Hair follicular keratinocyte (primary cell): ENCODE measurements at places on chromosomes 1 and 21. TPM values are rescaled to one million over a fixed set of nuclear protein-coding genes. Genes with fewer than 3 reads are reported as not detected.

The ENAH gene
- total RNA-seq: 34.5 and 48.3 TPM in 2 replicates

The OLIG2 gene
- not detected in 2 replicates for total RNA-seq

The LRRC39 gene
- not detected in 2 replicates for total RNA-seq

The C1orf74 gene
- 6.0 and 11.0 TPM in 2 replicates for total RNA-seq

The CHI3L1 gene
- total RNA-seq: 0.27 TPM in 1 of 2 replicates, not detected in the other

The PEX11B gene
- total RNA-seq: 24.5 and 25.3 TPM in 2 replicates

The CFAP107 gene
- total RNA-seq: not detected in 2 replicates

The NBPF12 gene
- total RNA-seq: 1.8 and 3.4 TPM in 2 replicates

The ITLN1 gene
- not detected in 2 replicates for total RNA-seq

The SFN gene
- total RNA-seq: 1,687 and 1,807 TPM in 2 replicates

The HSD3B2 gene
- not detected in 2 replicates for total RNA-seq

The ASTN1 gene
- not detected in 2 replicates for total RNA-seq

The ASH1L gene
- total RNA-seq: 8.3 and 11.8 TPM in 2 replicates

The CYYR1 gene
- 7.6 and 10.9 TPM in 2 replicates for total RNA-seq

The LCE1F gene
- total RNA-seq: not detected in 2 replicates

The IL20 gene
- total RNA-seq: 5.0 and 13.7 TPM in 2 replicates

The AMPD1 gene
- total RNA-seq: not detected in 2 replicates

The VSIG8 gene
- not detected in 2 replicates for total RNA-seq

The TSPAN2 gene
- total RNA-seq: 0.78 and 0.99 TPM in 2 replicates

The SMIM1 gene
- 11.9 TPM in 1 of 2 replicates, not detected in the other for total RNA-seq

The B3GALT2 gene
- total RNA-seq: not detected in 2 replicates

The OR2T35 gene
- total RNA-seq: not detected in 2 replicates

The RAB7B gene
- total RNA-seq: 28.8 and 48.5 TPM in 2 replicates

The NTRK1 gene
- under 0.01 and 0.08 TPM in 2 replicates for total RNA-seq

The SLC44A3 gene
- 1.5 and 2.5 TPM in 2 replicates for total RNA-seq

The PROX1 gene
- total RNA-seq: 0.15 and 0.16 TPM in 2 replicates

The URB2 gene
- total RNA-seq: 7.6 and 13.5 TPM in 2 replicates

The CCDC17 gene
- total RNA-seq: 0.23 and 0.78 TPM in 2 replicates

The TRIM67 gene
- not detected in 2 replicates for total RNA-seq

The BMP8A gene
- total RNA-seq: 0.16 TPM in 1 of 2 replicates, not detected in the other

The NID1 gene
- total RNA-seq: 4.6 and 8.4 TPM in 2 replicates

The RCAN3 gene
- total RNA-seq: 14.8 and 27.4 TPM in 2 replicates

The SCAF4 gene
- total RNA-seq: 5.8 and 6.2 TPM in 2 replicates

The OR14K1 gene
- not detected in 2 replicates for total RNA-seq

The FAM167B gene
- total RNA-seq: not detected in 2 replicates

The CLCA4 gene
- total RNA-seq: 0.15 and 0.16 TPM in 2 replicates

The NFASC gene
- 1.4 and 1.6 TPM in 2 replicates for total RNA-seq

The ZNF593OS gene
- not detected in 2 replicates for total RNA-seq

The C1orf141 gene
- not detected in 2 replicates for total RNA-seq

The CACHD1 gene
- 1.5 and 1.6 TPM in 2 replicates for total RNA-seq

The GPR3 gene
- 1.0 TPM in 2 replicates for total RNA-seq

The SLC44A5 gene
- 1.3 and 2.0 TPM in 2 replicates for total RNA-seq

The SELL gene
- total RNA-seq: not detected in 2 replicates

The CALML6 gene
- total RNA-seq: not detected in 2 replicates

The OR2L5 gene
- not detected in 2 replicates for total RNA-seq

The KIF21B gene
- 1.2 and 2.9 TPM in 2 replicates for total RNA-seq

The APCS gene
- not detected in 2 replicates for total RNA-seq

The KCNJ9 gene
- not detected in 2 replicates for total RNA-seq

The PLPPR5 gene
- total RNA-seq: 0.04 and 0.31 TPM in 2 replicates
